NCI-H345 (cell line): ENCODE measurements at places on chromosomes 5 and 9.

DNA sequence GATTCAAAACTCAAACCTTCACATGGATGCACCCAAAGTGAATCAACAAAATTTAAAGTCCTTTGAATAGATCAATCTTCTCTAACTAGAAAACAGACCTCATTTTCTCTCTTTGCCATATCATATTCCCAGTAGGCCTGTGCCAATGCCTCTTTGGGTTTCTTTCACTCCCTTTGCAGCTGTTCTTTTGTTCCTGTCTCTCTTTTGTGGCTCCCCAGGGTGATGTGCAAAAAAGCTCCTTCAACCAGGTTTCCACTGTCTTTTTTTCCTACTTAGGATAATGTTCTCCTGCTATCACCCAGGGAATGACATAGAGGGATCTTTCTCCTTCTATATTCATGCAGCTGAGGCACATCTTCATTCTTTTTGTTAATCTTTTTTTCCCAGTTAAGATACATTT lies 54.6 kb downstream of the MARCHF3 start:
- peak; percentile 61 for DNase-seq

DNA sequence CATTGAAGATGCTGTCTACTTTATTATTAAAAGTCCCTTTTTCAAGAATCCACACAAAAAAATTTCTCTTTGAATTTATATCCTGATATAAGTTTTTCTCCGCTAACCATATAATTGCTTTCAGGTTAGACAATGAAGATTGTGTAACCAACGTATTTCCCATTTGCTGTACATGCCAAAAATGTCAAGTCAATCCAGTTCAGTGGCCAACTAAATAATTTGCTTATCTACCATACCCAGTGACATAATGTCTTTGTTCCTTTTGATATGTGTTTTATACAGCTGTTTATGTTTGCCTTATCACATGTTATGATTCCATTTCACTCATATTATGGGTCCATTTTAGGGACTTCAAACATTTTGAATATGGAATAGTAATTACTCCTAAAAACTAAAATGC lies 349.9 kb downstream of the EFNA5 start:
- DNase-seq, result no peak

GRCh38 chr9:134490446-134490845 lies 151.2 kb upstream of the COL5A1 start:
- DNase-seq, result no peak

DNA sequence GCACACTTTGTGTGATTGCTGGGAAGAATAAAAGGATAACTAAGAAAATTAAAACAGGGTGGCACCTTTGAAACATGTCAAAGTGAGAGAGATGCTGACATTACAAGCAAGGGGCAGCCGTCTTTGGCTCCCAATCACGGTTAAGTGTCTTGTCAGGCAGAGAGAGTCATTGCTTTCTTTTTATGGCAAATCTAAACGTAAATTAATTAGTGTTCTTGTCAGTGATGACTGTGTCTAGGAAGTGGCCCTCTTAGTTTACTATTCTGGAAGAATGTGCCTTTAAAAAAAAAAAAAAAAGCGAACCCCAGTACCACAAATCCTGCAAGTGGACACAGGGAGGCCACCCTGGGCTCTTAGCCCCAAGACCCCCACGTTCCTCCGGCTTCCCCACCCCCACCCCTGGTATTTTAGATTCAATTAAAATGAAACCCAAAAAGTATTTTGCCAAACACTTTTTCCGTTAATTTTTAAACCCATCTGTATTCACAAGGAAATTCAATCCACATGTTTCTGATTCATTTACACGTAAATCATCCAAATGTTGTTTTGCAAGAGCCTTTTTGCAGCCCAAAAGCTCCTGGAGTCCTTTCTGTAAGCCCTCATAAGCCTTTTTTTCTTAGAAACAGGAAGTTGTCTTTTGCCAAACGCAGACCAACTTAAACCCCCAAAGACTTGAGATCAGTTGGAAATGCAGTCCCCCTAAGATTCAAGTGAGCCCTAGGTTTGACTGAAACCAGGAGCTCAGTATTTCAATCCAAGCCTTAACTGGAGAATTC lies 399.3 kb downstream of the EBF1 start:
- no peak for DNase-seq

DNA sequence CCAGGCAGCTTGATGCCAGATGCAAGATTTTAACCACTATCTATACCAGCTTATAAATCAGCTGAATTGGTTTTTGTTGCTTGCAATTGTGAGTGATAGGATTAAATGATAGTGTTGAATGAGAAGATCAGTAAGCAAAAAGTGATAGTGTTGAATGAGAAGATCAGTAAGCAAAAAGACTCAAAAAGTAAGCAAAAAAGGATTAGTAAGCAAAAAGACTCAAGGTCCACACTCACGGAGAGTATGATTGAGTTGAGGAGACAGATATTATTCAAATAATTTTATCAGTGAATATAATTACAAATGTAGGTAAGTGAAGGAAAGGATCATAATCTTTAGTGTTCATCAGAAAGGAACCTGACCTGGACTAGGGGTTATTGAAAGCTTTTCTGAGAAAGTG lies 58.0 kb upstream of the ARRDC3 start:
- DNase-seq, result no peak

DNA sequence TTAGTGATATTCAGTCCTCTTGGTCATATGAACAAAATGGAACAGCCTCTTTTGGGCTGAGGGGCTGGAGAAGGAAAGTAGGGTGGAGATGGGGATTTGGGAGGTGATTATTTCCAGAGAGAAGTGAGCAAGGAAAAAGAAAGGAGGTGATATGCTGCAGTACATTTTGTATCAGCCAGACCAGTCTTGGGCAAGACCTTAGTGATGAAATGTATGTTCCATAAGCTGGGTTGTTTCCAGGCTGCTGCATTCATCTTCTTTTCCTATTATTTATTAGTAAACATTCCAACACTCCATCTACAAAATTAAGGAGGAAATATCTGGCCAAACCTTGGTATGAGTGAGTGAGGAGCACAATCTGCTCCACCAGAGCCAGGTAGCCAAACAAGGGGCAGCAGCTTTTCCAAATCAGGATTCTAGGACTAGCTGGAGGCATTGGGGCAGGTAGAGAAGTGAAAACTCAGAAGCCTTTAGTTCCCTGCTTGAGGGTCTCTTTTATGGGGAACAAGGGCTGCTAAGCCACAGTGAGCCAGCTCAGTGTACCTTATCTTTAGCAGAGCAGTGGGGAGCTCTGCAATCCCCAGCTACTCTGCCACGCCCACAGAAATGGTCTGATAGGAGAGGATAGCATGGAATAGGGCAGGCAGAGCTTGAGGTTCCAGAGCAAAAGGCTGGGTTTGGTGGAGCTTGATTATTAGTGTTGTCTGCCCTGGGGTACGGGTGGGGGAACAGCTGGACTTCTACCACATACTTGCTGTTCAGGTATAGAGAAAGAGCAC lies 19.5 kb downstream of the RAD1 start:
- DNase-seq, result no peak

GRCh38 chr9:100352727-100353505 lies at the start of gene TEX10:
TEX10 (minus strand) TSS chr9:100352942; CDS start chr9:100349363, 3,579 bp downstream.
- DNase-seq, result peak; percentile 94

DNA sequence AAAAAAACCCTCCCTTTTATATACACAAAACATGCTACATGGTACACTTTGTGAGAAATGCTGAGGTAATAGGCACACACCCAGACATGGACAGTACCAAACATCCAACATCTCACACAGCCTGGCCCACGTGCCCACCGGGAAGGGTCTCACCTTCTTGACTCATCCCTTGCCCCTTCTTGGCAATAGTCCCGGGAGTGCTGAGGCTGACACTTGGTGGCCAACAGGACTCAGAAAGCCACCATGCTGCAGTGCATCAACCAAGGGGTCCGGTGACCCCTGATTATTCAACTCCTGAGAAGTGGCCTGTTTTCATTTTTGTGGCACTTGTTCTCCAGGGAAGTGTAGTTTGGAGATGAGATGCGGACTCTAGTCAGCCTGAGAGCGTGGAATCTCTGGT lies 35.0 kb downstream of the ANGPTL2 start:
- DNase-seq, result no peak

DNA sequence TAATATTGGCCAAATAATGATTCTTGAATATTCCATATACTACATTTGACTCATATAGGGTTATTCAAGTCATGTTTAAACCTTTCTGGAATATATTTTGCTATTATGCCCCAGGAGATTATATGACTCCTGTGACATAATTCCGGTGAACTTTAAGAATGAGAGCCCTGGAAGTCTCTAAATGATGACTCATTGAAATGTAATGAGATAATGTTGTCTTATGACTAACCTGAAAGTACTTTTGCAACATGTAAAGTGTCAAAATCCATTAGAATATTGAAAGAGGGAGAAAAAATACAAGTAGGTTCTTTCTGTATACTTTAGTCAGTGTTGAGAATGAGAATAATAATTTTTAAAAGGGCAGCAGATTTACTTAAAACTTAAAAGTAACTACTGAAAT lies 830.4 kb downstream of the MAT2B start:
- no peak for DNase-seq

GRCh38 chr5:73770172-73771025 lies 144.4 kb downstream of the ARHGEF28 start:
- DNase-seq, result no peak

DNA sequence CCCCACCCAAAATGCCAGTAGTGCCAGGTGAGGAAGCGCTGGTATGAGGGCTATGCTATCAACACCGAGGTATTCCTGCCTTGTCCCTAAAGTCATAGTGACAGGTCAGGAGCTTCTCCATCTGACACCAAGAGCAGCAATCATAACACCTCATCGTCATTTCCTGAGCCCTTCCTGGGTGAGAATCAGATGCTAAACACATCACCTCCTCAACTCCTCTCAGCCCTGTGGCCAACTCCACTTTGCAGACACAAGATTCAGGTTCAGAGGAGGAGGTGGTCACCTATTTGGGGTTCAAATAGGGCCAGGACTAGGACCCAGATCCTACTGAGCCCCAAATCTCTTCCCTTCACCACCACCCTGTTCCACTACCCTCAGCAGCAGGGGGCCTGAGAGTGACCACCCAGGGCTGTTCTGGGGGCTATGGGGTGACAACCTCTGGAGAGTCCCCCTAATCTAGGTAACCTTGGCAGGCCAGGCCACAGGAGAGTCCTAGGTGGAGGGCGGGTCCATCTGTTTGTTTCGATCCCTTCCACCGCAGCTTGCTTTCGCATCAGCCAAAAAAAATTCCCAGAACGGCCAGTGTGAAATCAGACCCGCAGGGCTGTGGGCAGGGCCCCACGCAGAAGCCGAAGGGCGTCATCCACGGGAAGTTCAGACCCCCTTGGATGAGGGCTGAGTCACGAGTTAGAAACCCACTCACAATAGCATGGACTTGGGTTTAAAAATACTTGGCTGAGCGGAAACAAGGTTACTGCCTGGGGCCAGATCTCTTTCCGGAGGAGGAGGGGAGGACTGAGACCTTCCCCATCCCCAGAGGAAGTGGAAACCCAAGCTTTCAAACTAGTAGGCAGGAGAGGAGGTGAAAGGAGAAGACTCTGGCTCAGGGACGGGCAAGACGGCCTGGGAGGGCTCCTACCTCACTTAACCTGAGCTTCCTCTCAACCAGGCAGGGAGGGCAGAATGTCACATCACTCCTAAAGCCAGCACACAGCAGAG lies 8.7 kb downstream of the STK10 start:
- DNase-seq, result no peak

DNA sequence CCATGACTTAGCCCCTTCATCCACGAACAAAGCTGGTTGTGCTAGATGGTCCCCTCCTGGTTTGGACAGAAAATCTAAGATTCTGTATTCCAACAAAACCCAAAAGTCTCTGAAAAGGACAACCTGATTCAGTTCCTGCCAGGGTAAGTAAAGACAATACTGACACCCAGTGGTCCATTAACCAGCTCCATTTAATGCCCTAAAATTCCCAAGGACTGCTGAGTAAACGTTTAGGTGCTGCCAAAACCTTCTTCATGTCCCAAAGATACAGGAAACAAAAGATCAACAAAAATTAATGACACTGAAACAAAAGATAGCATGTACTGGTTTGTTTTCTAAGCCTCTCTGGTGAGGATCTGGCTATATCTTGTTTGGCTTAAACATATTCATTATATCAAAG lies 25.3 kb upstream of the PPP1R2B start:
- peak; percentile 15 for DNase-seq

DNA sequence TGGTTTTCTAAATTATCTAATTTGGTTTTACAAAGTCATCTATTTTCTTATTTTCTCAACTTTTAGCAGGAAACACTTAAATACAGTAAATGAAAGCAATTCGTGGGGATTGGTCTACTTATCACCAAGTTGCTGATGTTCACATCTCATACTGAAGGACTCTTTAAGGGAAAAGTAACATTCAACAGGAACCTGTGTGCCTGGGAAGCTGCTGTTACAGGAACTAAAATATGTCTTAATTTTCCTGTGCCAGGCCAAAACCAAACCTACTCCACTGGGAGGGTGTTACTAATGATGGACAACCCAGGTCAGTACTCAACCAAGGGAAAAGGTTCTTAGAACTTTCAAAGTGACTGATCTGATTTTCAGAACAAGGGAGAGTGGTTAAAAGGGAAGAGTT lies 5.3 kb downstream of the ISCA1 start:
- DNase-seq, result no peak

- no peak for DNase-seq
Measured at GRCh38 chr9:114090798-114091197, 8.3 kb downstream of the KIF12 start.

DNA sequence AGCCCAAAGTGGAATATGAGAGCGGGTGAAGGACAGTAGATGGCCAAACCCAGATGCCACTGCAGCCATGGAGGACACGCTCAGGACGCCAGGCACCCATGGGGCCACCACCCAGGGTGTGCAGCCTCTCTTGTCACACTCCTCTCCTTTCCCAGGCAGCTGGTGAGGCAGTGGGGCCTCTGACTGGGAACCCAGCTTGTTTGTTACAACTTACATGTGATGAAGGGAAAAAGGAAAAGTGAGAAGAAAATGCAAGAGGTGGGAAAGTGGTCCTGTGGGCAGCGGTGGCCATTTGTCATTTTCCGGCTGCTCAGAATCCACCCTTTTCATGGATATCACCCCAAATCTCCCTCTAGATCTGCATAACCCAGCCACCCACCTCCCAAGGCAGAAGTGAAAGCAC lies 62.7 kb upstream of the UNC5A start:
- no peak for DNase-seq

GRCh38 chr5:6831678-6832671 lies 118.7 kb downstream of the TENT4A start:
- DNase-seq, result no peak

GRCh38 chr5:79236362-79236969 lies 535 bp downstream of the JMY start:
- peak; percentile 31 for DNase-seq

DNA sequence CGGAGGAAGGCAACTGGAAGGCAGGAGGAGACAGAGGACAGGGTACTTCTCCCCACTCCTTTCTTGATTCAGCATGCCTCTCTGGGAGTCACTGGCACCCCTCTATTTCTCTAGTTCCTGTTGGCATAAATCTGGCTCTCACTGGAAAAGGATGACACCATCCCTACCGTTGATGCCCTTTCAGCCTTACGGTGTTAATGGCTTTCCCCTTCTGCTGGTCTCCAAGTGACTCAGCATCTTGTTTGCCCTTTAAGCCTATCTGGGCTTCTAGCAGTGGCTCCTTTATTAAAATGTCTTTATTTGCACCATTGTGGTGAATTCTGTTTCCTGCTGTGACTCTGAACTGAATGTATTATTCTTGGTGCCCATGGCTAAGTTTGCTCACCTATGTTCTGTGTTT lies 227.3 kb upstream of the GLRA1 start:
- DNase-seq, result no peak
